ENCODE measurements at places on chromosomes 5 and 9. TPM values are rescaled to one million over a fixed set of nuclear protein-coding genes. Genes with fewer than 3 reads are reported as not detected.

Gene PCDHB10
- 0.23 TPM for polyA plus RNA-seq

Gene ANKH
- 29.8 TPM for polyA plus RNA-seq

Gene PCDHGA4
- polyA plus RNA-seq: 0.11 TPM

Gene DMRT3
- polyA plus RNA-seq: 0.21 TPM

Gene NDST1
- 6.4 TPM for polyA plus RNA-seq

Gene PCSK5
- polyA plus RNA-seq: 4.1 TPM

Gene ZNF879
- polyA plus RNA-seq: 5.9 TPM

Gene SLC34A1
- 0.02 TPM for polyA plus RNA-seq

Gene TNFSF15
- 0.50 TPM for polyA plus RNA-seq

Gene SOHLH1
- polyA plus RNA-seq: 0.05 TPM

Gene ACSL6
- polyA plus RNA-seq: 1.3 TPM

Gene ARL14EPL
- polyA plus RNA-seq: 0.18 TPM

Gene RHOBTB3
- 18.1 TPM for polyA plus RNA-seq

Gene FAM78A
- polyA plus RNA-seq: 28.2 TPM

Gene MAST4
- polyA plus RNA-seq: 18.8 TPM

Gene HMGXB3
- polyA plus RNA-seq: 27.0 TPM

Gene HK3
- polyA plus RNA-seq: 38.9 TPM

Gene FGD3
- polyA plus RNA-seq: 48.9 TPM

Gene CLPTM1L
- 60.7 TPM for polyA plus RNA-seq

Gene IFNK
- 0.52 TPM for polyA plus RNA-seq

Gene GDNF
- 0.07 TPM for polyA plus RNA-seq

Gene PCDHGB7
- 1.2 TPM for polyA plus RNA-seq

Gene TMEM203
- polyA plus RNA-seq: 47.2 TPM

Gene DNAH5
- 0.25 TPM for polyA plus RNA-seq

Gene CDH18
- 0.05 TPM for polyA plus RNA-seq

Gene OBP2B
- 0.09 TPM for polyA plus RNA-seq

Gene ERP44
- polyA plus RNA-seq: 18.2 TPM

Gene TMEM141
- 81.0 TPM for polyA plus RNA-seq

Gene LHX2
- 0.57 TPM for polyA plus RNA-seq

Gene PCDHGA8
- polyA plus RNA-seq: 0.18 TPM

Gene PCDHGA10
- 0.87 TPM for polyA plus RNA-seq

Gene PTPN3
- 9.5 TPM for polyA plus RNA-seq

Gene HSD17B3
- 8.4 TPM for polyA plus RNA-seq

All from thymus (tissue), 14 donors.